Activated CD4-positive, alpha-beta T cell treated with anti-CD3 and anti-CD28 coated beads, Interleukin-2, amount 50 U/mL, for 4 hours (primary cell): ENCODE measurements at places on chromosomes 12 and 14.

DNA sequence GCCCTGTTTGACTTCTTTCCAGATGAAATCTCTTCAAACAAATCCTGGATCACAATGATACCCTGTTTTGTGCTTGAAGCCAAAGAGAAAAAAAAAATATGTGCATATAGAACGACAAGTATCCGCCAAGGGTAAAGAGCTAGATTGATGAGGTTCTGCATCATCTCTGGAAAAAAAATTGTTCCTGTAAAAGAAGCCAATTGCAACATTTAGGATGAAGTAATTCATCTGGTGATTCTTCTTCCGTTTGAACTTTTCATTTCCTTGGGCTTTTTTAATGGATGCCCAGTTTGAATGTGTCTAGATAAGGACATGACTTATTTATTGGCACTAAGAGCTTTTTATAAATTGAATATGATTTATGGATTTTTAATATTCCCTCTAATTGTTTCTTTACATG is 38.1 kb upstream of the NPAS3 start:
- no peak for DNase-seq

- DNase-seq: no peak
Measured at GRCh38 chr12:66538970-66539369, 139.9 kb downstream of the GRIP1 start.

- DNase-seq: no peak
Measured at GRCh38 chr12:76790564-76791552, 26.9 kb downstream of the ZDHHC17 start.

DNA sequence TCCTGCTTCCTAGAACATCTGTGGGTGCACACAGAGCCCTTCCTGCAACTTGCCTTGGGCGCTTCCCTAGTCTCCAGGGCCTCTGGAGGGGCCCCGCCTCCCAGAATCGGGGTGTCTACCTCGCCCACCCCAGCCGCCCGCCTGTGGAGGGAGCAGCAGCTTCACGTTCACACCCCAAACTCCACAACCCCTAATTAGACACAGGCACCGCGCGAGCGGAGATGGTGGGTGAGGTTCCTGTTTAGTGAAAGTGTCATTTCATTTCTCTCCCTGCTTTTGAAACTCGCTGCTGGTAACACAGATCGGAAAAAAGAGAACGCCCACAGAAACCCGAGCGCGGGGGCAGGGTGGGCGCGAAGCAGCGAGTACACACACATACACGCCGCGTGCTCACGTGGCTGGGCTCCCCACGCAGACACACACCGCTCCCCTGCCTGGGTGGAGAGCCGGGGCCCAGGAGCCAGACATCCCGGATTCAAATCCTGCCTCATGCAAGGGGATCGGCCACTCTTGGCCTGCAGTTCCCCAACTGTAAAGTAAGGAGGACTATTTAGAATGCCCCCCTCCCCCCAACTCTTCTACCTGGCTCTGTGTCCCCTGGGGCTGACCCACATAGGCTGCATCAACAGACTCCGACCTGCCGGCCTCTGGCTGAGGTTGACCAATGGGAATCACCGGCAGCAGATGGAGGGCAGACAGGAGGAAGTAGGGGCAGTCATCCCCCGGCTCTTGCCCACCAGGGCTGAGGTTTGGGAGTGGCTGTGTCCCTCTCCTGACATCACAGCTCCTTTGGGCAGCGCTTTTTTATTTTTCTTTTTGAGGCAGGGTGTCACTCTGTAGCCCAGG is 79.2 kb upstream of the NCOR2 start:
- DNase-seq: peak; percentile 76

DNA sequence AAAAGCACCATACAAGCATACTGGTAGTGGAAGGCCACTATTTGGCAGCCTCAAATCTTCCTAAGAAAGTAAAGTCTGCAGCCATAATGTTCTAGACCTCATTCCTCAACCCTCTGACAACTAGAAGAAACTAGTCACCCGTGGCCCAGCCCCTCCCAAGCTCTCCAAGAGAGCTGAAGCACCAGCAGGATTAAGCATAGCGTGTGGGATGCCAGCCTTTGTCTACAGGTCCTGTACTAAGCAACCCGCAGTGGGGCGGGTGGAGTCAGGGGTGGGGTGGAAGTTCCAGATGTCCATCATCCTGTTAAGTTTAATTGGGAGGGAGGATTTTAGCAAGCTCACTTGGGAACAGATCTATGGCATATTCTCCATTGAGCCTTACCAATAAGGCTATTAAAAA is 14.2 kb downstream of the SLC11A2 start:
- no peak for DNase-seq
